ENCODE measurements at places on chromosomes 16 and 17.
A peak's percentile ranks its signal among the peaks of the same experiment; 100 is the strongest.

- DNase-seq: no peak
Observed at GRCh38 chr16:79988089-79988488, 387.6 kb upstream of the MAF start.

DNA sequence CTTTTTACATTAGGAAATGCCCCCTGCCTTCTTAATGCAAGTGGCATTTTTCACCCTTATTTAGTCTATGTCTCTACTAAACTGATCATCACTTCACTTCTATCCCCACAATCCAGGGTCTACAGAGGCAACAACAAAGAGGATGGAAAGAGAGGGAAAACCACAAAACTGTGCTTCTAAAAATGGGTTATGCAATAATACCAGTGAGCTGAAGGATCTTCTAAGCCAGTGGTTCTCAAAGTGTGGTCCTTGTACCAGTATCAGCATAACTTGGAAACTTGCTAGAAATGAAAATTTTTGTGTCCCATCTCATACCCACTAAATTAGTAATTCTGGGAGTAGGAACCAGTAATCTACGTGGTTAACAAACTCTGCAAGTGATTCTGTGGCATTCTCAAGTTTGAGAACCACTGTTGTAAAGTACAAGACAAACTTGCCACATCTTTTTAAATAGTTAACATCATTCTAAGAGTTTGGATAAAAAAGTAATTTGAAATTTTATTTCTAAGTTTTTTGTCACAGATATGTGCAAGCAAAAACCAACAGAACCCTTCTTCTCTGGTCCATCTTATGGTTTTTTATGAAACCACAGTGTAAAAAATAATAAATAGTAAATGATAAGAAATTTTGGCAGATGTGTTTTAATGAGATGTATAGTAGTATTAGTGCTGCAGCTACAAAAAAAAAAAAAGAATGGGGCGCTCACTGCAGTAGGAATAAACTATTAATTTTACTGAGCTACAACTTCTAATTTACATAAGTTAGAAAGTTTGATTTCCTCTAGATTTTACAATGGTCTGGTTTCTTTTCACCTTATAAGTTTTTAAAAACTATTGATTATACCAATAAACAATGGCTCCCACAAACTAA is 16.2 kb downstream of the CDC27 start:
- DNase-seq: no peak

DNA sequence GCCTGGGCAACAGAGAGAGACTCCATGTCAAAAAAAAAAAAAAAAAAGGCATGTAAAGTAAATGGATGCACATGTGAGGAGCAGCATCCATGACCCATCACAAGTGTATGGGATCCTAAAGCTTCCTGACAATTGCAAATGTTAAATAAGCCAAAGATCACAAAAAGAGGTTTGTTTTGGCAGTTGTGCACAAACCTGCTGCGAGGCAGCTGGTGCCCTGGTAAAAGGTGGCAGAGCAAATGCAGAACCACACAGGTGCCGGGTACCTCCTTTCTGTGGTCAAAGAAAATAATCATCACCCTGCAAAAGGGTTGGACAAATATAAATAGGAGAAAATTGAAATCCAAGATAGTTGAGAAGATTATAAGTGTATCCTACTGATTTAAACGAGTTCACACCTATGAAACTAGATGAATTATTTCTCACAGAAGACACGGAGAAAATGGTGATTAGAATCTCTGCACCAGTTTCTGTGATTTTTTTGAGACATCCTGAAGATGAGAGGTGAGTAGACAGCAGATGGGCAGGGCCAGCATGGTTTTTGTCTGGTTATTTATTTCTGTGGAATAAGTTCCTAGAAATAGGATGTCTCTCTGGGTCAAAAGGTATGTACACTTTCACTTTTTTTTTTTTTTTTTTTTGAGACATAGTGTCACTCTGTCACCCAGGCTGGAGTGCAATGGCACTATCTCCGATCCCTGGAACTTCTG is 291.3 kb downstream of the CDH13 start:
- DNase-seq: no peak

GRCh38 chr17:55299162-55299838 is 34.5 kb downstream of the HLF start:
- no peak for DNase-seq

GRCh38 chr17:73950593-73950914 is 252.9 kb upstream of the RPL38 start:
- DNase-seq: peak; percentile 70

GRCh38 chr16:89588413-89589109 is 13.0 kb downstream of the CPNE7 start:
- DNase-seq: peak; percentile 48

- DNase-seq: no peak
Observed at GRCh38 chr17:58969156-58969555, 137.5 kb downstream of the TRIM37 start.

- DNase-seq: no peak
Observed at GRCh38 chr17:81511554-81511803, 1.1 kb downstream of the ACTG1 start.

- DNase-seq: no peak
Observed at GRCh38 chr17:5446786-5447185, 7.8 kb upstream of the C1QBP start.

GRCh38 chr17:4652997-4653396 is 11.5 kb upstream of the ALOX15 start:
- DNase-seq: no peak

GRCh38 chr16:11621539-11621919 is 34.8 kb upstream of the LITAF start:
- DNase-seq: no peak

GRCh38 chr17:47839071-47839470 is 2.0 kb downstream of the SCRN2 start:
- peak; percentile 33 for DNase-seq

- DNase-seq: peak; percentile 54
Observed at GRCh38 chr17:76674600-76674999, 31.0 kb upstream of the ST6GALNAC1 start.
